ENCODE measurements at places on chromosomes 5 and 9. TPM values are rescaled to one million over a fixed set of nuclear protein-coding genes. Genes with fewer than 3 reads are reported as not detected.

NUTM2F gene
- total RNA-seq: not detected

GLIPR2 gene
- 38.2 TPM for total RNA-seq

FOXE1 gene
- not detected for total RNA-seq

LEAP2 gene
- total RNA-seq: 0.81 TPM

ORM2 gene
- not detected for total RNA-seq

CCDC180 gene
- 4.0 TPM for total RNA-seq

PRDM12 gene
- total RNA-seq: not detected

SLC44A1 gene
- 28.3 TPM for total RNA-seq

SLCO6A1 gene
- total RNA-seq: not detected

NUP155 gene
- 23.7 TPM for total RNA-seq

DMRT3 gene
- total RNA-seq: under 0.01 TPM

ADAMTS12 gene
- not detected for total RNA-seq

ABO gene
- total RNA-seq: 26.7 TPM

LHX6 gene
- total RNA-seq: 0.81 TPM

TMEM252 gene
- not detected for total RNA-seq

PCDHGA8 gene
- total RNA-seq: 0.54 TPM

ANKRD18A gene
- not detected for total RNA-seq

C5orf52 gene
- not detected for total RNA-seq

DMRT2 gene
- total RNA-seq: not detected

DBH gene
- total RNA-seq: not detected

LHX3 gene
- 0.27 TPM for total RNA-seq

IFNK gene
- not detected for total RNA-seq

HDHD3 gene
- total RNA-seq: 48.5 TPM

FBXL7 gene
- total RNA-seq: under 0.01 TPM

SPATA31C1 gene
- total RNA-seq: under 0.01 TPM

CAVIN4 gene
- total RNA-seq: under 0.01 TPM

NDOR1 gene
- total RNA-seq: 10.2 TPM

GNE gene
- 19.9 TPM for total RNA-seq

HSPB3 gene
- not detected for total RNA-seq

PCDHGA3 gene
- total RNA-seq: 0.54 TPM

IER5L gene
- 7.5 TPM for total RNA-seq

SLC27A4 gene
- total RNA-seq: 23.2 TPM

HAND1 gene
- total RNA-seq: not detected

PHF24 gene
- under 0.01 TPM for total RNA-seq

PPIC gene
- total RNA-seq: not detected

SPINK1 gene
- not detected for total RNA-seq

RNF183 gene
- total RNA-seq: under 0.01 TPM

ITK gene
- 0.27 TPM for total RNA-seq

SERF1B gene
- total RNA-seq: 21.5 TPM

LCN1 gene
- total RNA-seq: not detected

C9orf153 gene
- 0.81 TPM for total RNA-seq

KCNMB1 gene
- total RNA-seq: 0.27 TPM

SH3TC2 gene
- total RNA-seq: 2.2 TPM

ARL14EPL gene
- not detected for total RNA-seq

CAST gene
- total RNA-seq: 29.9 TPM

ZNF484 gene
- 3.8 TPM for total RNA-seq

NMRK1 gene
- 3.8 TPM for total RNA-seq

GDNF gene
- under 0.01 TPM for total RNA-seq

MAMDC4 gene
- total RNA-seq: 1.1 TPM

MARCHF11 gene
- total RNA-seq: not detected

CKS2 gene
- total RNA-seq: 170 TPM

GABBR2 gene
- not detected for total RNA-seq

PCDHAC2 gene
- under 0.01 TPM for total RNA-seq

FGD3 gene
- total RNA-seq: 59.8 TPM

STPG3 gene
- total RNA-seq: 0.54 TPM

SLC6A19 gene
- under 0.01 TPM for total RNA-seq

AFF4 gene
- 28.8 TPM for total RNA-seq

FGF1 gene
- total RNA-seq: not detected

PSD2 gene
- 0.27 TPM for total RNA-seq
